ENCODE measurements at places on chromosomes 7 and 10.
A peak's percentile ranks its signal among the peaks of the same experiment; 100 is the strongest.

DNA sequence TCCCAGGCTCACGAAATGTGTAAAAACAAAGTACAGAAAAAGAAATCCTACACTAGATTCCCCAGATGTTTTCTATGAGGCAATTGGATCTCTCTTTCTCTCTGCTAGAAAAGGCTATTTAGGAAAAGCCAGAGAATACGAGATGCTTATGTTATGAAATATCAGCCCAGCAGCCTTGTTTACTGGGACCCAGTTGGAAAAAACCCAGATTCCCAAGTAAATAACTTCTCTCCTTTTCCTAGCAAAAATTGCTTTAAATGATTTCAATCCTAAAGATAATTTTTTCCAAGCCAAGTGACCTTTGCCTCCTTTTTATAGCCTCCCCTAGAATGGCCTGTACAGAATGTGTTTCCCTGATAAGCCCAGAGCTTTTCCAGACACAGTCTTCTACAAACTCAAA is 199.3 kb downstream of the PLXNA4 start:
- no peak for DNase-seq

DNA sequence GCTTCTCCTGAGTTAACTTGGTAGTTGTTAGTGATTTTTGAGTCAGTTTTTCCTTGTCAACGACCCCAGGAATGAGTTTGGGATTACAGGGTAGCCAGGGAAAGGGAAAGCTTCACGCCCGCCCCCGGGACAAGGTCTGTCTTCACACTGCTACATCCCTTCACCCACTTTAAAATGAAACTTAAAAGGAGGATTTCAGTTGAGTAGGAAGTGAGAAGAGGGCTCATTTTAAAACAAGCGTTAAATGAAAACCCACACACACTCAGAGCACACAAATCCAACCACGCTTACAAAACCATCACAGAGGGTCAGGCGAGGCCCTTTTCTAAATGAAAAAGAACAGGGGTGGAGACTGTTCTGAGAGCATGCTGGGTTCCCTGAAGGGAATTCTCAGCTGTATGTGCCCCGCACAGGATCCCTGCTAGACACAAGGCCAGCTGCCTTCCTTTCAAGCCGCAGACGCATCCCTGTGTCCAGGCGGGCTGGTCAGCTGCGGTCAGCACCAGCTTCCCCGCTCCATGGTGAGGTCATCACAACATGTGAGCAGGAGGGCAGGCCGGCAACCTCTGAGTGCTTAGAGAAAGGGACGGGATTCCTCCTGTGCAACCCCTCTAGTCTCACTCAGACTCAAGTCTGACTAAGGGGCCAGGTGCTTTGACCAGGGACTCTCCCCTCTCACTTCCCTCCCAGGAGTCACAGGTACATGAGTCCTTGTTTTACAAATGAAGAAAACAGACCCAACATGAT is 111.8 kb downstream of the EGFR start:
- no peak for DNase-seq

- no peak for DNase-seq
Observed at GRCh38 chr7:95525503-95525902, 39.8 kb downstream of the ASB4 start.

DNA sequence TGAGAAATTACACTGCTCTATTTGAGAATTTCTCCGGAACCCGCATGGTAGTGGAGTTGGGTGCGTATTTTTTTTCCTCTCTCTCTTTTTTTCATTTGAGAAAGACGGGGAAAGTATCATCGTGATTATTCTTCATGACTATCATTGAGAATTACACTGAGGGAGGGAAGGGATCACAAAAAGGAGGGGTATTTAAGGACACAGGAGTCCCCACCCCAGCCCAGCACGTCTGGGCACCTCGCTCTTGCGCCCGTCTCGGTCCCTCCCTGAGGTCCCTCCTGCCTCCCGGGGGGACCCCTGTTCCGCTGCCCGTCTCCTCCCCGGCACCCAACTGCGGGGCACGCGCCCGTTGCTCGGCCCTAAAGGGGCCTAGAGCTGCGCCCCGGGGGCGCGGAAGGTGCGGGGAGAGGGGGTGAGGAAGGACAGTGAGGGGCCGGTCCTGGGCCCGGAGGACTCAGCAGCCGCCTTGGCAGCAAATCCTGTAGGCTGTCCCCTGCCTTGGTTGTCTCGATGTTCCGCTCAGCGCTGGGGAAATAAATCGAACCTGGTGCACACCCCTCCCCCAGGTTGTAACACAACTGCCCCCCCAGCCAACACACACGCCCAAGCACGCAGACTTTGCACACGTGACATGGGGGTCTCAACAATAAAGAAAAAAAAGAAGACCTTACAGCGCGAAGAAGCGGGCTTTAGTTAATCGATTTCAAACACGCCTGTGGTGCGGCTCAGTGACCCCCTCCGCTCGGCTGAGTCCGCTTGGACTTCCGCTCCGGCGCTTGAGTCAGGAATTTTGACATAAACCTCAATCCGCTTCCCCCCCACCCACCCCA is 18.6 kb upstream of the GATA3 start:
- no peak for DNase-seq

DNA sequence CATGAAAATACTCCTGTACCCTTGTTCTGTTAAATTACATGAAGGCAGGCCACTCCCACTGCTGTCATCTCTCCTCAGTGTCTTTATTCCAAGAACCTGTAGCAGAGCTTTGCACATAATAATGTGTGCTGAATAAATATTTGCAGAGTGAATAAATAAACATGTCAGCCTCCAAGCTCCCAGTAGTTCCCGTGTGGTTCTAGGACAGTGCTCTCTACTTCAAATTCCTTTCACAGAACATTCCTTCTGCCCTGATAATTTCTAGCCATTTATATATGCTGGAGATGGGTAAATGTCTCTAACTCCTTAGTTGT is 20.3 kb upstream of the HYAL4 start:
- DNase-seq = no peak

- peak; percentile 70 for DNase-seq
Observed at GRCh38 chr10:52779541-52780390, 7.2 kb upstream of the MBL2 start.

- DNase-seq = no peak
Observed at GRCh38 chr7:50317221-50317678, 12.7 kb downstream of the IKZF1 start.

DNA sequence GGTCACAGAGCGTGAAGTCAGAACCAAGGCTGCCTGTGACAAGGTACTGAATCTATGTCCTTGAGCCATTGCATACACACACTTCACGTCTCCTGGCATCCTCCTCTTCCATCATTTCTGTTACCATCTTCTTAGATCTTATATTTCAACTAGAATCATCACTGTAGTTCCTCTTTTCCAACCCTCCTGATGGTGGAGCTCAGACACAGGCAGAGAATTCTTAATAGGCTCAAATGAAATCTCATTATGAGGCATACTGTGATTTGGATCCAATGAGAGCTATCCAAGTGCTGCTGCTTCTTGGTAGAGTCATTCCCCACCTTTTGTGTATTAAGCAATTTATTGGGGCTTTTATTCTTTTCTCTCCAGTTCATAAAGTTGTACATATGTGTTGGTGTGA is 113.2 kb downstream of the CALCR start:
- DNase-seq = peak; percentile 6

DNA sequence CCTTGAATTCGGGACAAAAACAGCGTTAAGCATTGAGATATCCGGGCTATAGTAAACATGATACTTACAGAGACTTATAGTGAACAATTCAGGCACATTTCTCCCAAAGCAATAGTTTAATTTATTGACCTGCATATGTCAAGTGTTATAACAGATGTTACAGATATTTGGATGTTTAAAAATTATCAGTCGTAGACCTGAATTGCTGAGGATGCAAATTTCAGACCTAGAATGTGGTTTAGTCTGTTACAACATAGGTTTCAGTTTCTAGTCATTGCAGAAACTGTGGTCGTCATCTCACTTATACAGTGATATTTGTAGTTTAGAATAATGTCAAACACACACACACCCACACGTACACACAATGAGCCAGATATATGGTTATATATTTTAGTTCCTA is 85.2 kb downstream of the VTI1A start:
- no peak for DNase-seq

DNA sequence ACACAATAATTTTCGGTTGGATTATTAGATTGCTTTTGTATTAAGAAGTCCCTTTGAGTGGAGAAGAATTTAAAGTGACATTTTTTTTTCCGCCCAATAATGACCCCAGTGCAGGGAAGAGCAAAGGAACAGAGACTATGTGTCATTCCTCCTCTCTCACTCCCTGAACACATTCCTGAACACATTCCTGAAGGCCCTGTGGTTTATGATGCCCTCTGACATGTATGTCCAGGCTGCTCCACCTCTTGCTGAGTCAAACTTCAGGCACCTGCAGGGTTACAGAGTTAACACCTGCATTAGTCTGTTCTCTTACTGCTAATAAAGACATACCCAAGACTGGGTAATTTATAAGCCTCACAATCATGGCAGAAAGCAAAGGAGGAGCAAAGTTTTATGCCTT is 704.0 kb upstream of the LRRN3 start:
- DNase-seq = no peak

GRCh38 chr10:52768001-52768532 is 4.5 kb downstream of the MBL2 start:
- DNase-seq = no peak

- DNase-seq = peak; percentile 66
Observed at GRCh38 chr10:72276013-72276387, 2.3 kb downstream of the DDIT4 start.

DNA sequence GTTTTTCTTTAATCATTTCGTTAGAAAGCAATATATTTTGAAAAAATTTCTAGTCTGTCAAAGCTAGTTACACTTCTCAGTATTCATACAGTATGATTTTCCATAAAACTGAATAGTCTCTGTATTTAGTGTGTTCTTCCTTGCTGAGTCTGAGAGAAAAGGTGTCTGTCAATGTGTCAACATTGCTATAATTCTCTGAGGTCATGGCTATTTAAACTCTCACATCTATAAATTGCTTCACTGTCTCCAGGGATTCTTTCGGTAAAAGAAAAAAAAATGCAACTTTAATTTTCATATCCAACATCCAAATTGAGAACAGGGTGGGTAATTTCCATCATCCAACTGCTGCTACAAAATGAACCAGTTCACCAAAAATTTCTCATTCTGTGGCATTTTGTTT is 319.7 kb upstream of the GHITM start:
- DNase-seq = no peak

DNA sequence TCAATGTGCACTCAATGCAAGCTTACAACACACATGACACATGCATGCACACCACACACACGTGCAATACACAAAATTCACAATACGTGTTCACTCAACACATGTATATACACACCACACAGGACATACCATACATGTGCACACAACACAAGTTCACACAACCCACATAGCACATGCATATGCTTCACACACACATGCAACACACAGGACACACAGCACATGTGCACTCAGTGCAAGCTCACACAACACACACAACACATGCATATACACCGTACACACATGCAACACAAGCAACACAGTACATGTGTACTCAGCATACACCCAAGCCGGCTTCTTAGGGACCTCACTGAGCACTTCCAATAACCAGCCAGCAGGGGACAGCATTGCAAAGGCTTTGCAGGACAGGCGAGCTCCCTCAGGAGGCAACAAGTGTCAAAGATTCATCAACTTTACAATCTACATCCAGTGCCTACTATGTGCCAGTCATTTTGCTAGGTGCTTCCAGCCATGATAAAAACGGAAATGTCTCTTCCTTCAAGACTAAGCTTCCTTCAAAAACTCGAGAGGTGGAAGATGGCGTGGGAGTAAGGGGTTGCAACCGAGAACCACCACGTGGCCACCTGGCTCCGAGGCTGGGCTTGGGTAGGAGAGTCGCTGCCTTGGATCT is 61.1 kb downstream of the JCAD start:
- DNase-seq = peak; percentile 68

DNA sequence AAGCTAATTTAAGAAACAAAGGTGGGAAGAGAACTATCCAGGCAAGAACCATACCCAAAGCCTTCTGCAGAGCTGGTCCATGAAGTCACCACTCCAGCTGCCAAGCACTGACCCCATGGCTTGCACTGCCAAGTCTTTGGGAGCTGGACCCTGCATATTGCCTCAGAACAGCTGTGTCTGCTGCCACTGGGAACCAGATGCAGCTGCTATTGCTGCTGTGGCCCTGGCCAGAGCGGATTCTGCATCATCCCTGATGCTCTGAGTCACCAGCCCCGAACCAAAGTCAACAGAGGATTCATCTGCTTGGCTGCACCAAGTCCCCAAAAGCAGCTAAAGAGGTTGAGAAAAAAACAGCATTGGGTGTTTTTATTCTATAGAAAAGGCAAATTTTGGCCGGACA is 39.2 kb upstream of the GSAP start:
- DNase-seq = peak; percentile 28

- DNase-seq = no peak
Observed at GRCh38 chr10:112851588-112852211, 98.3 kb upstream of the TCF7L2 start.

- no peak for DNase-seq
Observed at GRCh38 chr7:158646766-158647474, 57.7 kb downstream of the NCAPG2 start.

- DNase-seq = no peak
Observed at GRCh38 chr7:798921-799470, 33.3 kb upstream of the SUN1 start.

GRCh38 chr7:6323967-6324701 is 51.7 kb upstream of the CYTH3 start:
- no peak for DNase-seq

GRCh38 chr10:107264742-107265141 is 100.2 kb upstream of the SORCS1 start:
- DNase-seq = no peak

DNA sequence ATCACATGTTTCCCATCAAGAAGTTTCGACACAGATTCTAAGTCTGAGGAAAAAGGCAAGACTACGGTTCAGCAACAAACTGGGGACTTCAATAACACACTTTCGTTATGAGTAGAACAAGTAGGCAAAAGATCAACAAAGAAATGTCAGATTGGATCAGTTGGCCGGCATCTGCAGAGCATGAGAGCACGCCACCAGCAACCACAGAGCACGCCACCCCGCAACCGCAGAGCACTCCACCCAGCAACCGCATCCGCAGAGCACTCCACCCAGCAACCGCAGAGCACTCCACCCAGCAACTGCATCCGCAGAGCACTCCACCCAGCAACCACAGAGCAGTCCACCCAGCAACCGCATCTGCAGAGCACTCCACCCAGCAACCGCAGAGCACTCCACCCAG is 89.7 kb upstream of the FAM20C start:
- DNase-seq = no peak

DNA sequence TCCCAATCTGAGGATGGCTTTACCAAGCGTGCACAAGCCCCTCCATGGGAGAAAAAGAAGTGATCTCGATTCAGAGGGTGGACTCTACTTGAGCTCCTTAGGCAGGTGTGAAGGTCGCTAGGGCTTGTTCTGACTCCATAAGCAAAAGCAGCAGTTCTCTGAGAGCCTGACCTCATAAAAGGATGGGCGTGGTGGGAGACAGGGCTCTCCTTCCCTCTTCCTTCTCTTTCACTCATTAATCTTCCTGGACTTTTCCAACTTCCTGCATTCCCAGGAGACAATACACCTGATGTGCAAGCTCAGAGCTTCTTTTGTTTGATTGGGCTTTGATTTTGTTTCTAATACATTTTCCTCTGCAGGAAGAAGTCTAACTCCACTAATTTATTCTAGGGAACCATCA is 22.3 kb upstream of the TMEM72 start:
- DNase-seq = no peak
